Hepatocyte (in vitro differentiated cells): ENCODE measurements at places on chromosomes 3 and 15. TPM values are rescaled to one million over a fixed set of nuclear protein-coding genes. Genes with fewer than 3 reads are reported as not detected.

The ACKR4 gene
- polyA plus RNA-seq = 0.15 and 1.2 TPM in 2 replicates

The CLDN18 gene
- polyA plus RNA-seq = 25.7 and 36.4 TPM in 2 replicates

The ZNF502 gene
- 1.2 and 2.6 TPM in 2 replicates for polyA plus RNA-seq

The XCR1 gene
- 0.30 and 0.86 TPM in 2 replicates for polyA plus RNA-seq

GRCh38 chr3:101722394-101723173 is 1.8 kb upstream of the CEP97 start:
- no peak for DNase-seq

DNA sequence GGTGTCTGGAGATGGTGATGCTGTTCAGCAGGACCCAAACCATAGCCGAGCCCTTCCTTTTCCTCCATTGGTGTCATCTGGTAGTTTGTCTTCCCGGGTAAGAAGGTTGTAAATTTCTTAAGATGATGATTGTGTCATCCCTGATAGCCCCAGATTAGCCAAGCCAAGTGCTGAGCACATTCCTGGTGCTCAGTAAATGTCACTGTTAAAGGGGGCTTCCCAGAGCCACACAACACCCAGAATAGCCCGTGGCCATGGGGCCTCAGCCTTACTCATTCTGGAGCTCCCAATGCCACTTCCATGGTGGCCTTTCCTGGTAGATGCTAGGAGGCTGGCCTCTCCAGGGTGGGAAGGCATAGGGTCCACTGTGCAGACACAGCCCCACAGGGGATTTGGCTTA is 4.6 kb upstream of the PLA2G4B start:
- DNase-seq = no peak

DNA sequence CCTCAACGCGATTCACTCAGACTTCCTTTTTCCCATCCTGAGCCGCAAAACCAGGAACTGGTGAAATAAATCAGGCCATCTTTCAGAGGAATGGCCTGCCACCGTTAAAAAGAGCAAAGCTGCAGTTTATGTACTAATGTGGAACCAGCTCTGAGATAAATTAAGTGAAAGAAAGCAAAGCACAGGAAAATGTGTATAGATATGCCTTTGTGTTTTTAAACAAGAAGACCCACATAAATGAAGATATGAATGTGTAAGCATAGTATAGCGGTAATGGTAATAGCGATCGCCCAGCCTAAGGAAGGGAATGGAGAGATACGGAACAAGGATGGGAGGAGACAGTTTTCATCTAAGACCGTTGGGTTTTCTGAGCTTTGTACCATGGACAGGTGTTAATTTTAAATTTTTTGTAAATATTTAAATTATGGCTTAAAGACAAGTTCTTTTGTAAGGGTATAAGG is 30.8 kb upstream of the RPN1 start:
- no peak for DNase-seq

GRCh38 chr3:134904241-134904771 is 109.2 kb downstream of the EPHB1 start:
- no peak for DNase-seq

DNA sequence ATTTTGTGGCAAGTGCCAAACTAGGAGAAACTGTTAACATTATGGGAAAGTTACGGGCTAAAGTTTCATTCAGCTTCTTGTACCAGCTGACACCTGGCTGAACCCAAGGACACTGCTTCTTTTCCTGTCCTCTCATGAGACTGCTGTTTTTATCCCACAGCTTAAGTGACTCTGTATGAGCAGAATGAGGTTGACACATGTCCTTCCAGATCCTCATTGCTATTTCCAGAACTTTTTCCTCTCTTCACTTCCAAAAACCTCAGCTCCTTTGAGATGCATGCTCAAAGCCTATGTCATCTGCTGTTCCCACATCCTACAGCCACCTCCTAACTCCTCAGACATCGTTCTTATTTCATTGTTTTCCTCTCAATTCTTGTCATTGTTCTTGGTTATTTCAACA is 183.6 kb downstream of the DCLK3 start:
- no peak for DNase-seq

- DNase-seq = no peak
Measured at GRCh38 chr3:133238015-133238414, 161.8 kb upstream of the BFSP2 start.

DNA sequence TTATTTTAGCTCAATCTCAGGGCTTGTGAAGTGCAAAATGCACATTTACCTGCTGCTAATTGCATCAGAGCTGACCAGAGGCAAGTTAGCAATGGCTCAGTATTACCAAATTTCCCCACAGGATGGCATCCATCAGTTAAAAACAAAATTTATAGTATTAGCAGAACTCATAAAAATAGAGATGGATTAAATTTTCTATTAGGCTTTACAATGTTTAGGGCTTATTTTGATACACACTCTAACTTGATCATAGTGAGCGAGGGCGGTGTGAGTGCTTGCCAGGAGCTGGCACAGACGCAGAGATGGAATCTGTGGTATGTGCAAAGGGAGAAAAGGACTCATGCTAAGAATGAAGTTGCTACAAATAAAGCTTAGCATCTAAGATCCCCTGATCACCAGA is 241.0 kb downstream of the NSUN3 start:
- peak; percentile 13 for DNase-seq

GRCh38 chr3:116591236-116591635 is 118.3 kb upstream of the TUSC7 start:
- DNase-seq = no peak

DNA sequence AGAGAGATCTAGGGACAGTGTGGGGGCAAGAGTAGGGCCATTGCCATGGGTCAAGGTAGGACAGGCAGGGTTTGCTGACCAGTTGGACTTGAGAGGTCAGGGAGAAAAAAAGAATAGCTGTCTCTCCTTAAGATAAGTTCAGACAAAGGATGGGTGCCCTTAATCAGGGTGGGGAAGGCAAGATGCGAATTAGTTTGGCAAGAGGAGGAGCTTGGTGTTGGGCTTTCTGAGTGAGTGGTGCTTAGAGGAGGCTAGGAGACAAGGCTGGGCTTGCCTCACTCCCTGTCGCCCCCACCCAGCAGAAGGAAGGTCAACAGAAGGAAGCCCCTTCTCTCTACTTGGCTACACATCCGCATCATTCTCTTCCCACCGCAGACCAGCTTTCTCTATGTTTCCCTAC is 53.9 kb upstream of the CTDSPL start:
- DNase-seq = no peak

GRCh38 chr3:15889936-15890335 is 92.2 kb upstream of the ANKRD28 start:
- no peak for DNase-seq

- DNase-seq = no peak
Measured at GRCh38 chr3:152550284-152550683, 281.6 kb downstream of the MBNL1 start.

DNA sequence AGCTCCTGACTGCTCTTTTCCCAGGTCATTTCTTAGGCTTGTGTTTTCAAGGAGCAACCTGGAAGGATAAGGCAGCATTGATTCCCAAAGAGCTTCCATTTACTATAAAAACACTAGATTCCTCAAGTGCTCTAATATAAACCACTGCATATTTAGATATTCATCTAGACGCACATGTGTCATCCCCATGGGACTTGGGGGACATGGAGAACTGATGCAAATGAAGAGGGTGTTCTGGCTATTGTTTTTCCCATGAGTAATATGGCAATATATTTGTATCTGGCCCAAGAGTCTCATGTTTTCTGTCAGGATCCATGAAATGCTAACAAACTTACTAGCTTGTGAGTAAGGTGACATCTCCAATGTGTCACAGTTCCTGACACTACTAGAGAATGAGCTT is 31.3 kb downstream of the HACD2 start:
- no peak for DNase-seq

DNA sequence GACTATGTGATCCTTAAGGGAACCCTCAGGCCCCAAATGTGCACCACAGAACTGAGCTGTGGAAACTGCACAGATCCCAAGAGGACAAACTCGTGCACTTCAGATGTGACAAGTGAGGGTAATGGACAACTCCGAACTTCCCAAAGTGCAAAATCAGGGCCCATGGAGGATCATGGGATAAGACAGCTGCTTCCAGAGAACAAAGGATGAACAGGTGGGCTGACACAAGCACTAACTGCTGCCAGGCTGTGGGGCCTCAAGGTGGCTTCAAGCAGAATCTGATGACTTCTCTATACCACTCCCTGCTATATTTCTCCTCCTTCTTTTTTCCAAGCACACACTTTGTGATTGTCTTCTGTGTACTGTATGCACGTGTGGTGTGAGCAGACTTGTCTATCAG is 5.4 kb downstream of the TARS3 start:
- no peak for DNase-seq

GRCh38 chr3:81277853-81278252 is 483.6 kb downstream of the GBE1 start:
- DNase-seq = no peak

GRCh38 chr3:66816090-66816761 is 181.9 kb upstream of the KBTBD8 start:
- DNase-seq = peak; percentile 71
